ELR (cell line): ENCODE measurements at places on chromosomes 13 and 19.

GRCh38 chr19:48795685-48796070, 15.2 kb downstream of the BCAT2 start:
- peak; percentile 29 for DNase-seq

DNA sequence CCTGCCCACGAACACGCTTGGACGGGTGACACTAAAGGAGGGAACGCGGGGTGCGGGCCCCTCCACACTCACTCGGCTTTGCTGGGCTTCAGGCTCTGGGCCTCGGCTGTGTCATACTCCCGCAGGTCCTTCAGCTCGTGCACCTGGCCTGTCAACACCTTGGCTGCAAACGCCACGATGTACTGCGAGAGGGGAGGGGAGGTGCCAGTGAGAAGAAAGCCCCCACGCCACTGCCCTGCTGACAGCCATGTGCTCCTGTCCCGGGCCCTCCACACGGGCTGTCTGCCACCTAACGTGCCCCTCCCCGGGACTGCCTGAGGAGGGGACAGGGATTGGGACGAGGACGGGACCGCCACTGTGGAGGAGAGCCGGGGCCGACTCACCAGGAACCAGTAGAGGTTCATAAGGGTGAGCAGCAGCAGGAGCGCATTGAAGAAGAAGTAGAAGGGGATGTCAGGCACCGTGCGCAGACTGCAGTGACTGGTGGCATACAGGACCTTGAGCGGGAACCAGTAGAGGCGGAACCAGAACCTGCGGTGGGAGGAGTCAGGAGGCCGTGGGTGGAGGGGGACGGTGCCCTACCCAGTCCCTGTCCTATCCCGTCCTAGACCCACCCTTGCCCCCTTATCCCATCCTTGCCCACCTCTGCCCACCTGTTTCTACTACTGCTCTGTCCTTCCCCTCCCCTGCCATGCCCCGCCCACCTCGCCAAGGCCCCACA, 16.9 kb downstream of the CERS1 start:
- no peak for DNase-seq

DNA sequence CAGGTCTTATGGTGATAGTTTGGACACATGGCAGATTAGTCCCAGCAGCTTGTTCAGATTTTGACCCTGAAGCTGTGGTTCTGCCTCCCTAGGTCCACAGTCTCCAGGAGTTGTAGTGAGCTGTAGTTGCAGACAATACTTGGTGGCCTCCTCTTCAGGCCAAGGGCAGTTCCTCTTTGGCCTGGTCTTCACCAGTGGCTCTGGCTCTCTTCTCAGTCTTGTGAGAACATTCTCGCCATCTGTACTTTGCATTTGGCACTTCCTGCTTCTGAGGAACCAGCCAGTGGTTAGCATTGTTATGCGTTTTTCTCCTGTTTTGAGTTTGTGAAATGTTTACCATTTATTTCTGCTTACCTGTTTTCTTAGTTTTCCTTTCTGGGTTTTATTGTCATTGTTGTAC, 40.7 kb downstream of the PCCA start:
- no peak for DNase-seq

DNA sequence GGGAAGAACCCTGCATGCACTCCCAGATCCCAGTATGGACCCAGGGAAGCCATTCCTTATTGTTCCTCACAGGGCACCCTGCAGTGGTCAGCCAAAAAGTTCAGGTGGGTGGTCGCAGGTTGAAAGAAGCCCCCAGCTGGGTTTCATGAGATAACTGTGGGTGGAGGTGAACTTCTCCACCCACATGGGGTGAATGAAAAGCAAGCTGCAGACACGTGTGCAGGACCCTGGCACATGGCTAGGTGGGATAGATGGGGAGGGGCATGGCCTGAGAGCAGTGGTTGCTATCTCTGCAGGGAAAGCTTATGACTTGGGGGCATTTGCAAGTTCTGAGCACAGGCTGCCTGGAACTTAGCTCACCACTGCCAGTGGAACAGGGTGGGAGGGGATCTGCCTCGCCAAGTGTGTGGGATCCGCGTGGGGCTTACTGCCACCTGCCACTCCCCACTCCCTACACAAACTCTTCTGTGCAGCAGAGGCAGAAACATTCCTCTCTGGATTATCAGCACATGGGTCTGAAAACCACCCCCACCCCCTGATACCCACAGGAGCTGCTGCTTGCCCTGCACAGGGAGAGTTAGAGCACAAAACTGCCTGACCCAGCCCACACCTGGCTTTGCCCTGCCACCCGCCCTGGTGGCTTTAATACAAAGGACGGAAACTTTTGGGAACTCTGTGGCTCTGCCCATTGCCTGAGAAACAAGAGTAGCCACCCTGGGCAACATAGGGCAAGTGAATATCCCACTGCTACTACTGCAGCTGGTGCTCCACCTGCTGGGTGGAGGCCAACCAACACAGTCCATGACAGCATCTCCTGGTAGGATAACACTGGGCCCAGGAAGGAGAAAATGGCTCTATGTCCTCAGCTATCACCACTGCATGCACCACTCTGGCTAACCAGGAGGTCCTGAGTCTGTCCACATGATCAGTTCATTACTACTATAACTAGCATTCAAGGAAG, 24.4 kb downstream of the PLA2G4C start:
- DNase-seq = no peak

DNA sequence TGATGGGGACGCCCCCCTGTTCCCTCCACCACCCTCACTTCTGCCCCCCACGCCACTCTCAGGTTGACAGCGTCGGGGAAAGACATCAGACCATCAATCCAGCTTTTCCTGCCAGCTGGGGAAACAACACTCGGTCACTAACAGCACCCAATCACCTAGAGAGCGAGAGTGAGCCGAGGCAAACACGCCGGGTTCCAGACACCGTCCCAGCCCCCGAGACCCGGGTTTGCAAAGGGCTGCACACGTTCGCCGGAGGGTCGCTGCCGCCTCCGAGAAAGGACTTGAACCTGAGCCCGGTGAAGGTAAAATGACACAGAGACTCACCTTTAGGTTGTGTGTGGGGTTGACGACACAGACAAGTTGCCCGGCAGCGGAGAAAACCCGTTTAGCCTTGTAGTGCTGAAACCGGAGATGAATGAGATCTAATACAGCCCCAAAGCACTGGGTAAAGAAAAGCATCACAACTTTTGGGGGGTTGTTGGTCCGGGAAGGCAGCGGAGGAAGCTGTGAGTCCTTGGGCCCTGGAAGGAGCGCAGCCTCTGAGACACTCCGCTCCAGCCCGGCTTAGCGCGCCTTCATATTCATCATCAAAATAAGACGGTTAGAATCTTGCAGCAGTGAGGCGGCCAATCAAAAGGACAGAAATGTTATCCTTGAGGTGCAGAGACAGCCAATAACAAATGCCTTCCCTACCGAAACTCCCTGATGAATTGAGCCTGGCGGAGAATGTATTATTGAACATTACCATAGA, at the start of gene SIAH3:
Gene SIAH3, minus strand, starts transcription at position 583 of the 751 bp plus-strand sequence. Its CDS starts 124 bp downstream, at position 459.
- DNase-seq = peak; percentile 19

DNA sequence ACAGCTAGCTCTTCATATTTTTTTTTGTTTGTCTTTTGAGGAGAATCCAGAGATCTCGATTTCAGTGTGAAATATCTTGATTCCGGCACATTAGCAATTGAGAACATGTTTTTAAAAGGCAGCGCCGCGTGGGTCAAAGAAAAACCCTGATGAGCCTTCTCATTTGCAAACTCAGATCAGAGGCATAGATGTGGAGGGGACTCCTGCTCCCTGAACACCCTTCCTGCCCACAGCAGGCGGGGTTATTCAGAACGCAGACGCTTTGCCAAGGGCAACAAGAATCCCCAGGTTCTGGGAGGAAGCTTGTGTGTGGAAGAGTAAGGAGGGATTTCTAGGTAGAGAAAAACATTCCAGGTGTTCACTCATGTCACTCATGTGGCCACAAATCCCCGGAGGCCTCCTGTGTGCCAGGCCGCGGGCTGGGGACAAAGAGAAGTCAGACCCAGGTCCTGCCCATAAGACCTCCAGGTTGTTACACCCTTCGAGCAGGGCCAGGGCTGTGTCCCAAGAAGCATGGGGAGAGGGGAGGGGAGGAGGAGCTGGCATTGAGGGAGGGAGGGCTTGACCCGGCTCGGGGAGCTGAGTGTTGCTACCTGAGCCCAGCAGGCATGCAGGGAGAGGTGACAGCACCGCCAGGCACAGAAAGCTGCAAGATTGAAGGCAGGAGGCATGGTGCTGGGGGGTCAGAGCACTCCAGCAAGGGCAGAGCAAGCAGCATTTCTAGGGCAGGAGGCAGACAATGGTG, 15.9 kb upstream of the IGLON5 start:
- no peak for DNase-seq

DNA sequence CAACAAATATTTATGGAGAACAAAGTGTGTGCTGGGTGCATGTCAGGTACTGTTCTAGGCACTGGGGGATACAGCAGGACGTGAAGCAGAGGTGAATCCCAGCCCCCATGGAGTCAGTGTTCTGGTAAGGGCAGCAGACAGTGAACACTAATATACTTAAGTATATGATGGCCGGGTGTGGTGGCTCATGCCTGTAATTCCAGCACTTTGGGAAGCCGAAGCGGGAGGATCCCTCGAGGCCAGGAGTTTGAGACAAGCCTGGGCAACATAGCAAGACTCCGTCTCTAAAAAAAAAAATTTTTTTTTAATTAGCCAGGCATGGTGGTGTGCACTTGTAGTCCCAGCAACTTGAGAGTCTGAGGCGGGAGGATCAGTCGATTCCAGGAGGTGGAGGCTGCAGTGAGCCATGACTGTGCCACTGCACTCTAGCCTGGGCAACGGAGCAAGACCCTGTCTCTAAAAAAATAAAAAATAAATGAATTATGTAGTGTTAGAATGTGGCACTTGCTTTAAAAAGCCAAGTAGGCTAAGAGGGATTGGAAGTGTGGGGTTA, 22.6 kb downstream of the CHST8 start:
- no peak for DNase-seq

DNA sequence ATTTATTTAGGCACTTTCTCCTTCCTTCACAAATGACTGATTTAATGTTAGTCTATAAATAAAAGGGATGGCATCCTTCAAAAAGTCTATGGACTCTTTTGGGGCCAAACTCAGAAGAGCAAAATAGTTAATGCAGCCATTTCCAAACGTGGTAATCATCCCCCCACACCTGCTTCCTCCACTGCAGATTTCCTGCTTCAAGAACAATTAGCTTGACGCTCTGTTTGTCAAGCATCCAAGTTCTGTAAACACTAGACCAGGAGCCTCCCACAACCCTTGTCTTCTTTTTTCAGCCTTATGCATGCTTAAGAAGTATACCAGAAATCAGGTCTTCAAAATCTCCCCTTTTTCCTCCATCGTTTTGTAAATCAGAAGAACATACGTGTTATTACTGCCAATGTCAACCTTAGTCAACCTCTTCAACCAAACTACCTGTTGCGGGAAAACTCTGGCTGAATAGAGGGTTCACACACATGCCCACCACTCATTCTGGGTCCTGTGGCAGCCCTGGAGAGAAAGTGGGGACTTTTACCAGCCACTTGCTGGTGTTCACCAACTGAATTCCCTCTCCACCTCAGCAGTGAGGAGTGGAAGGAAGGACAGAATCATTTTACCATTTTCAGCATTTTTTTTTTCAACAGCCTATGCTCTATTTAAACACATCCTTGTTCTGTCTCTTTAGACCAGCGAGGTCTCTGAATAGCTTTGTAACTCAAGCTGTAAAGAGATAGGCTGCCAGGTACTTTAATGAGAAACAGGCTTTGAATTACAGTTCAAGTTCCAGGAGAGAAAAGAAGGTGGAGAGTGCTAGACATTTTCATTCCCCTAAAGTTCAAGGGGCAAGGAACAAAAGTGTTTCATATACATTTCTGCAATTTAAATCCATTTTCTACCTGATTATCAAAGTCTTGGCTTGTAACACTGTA, 39.1 kb downstream of the EFNB2 start:
- DNase-seq = no peak

DNA sequence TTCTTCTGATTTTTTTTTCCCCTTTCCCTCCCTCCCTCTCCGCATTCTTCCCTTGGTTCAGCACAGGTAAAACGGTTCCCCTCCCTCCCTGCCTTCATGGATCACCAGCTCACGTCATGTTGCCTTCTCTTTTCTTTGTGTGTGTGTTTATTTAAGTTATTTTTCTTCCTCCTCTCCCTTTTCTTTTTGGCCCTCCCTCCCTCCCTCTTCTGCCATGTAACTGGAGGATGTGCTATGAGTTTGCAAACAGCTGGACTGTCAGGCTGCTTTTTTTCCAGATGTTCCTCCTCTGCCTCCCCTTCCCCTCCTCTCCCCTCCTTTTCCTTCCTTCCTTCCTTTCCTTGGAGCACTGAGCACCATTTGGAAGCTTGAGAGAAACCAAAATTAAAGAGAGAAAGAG, 2.0 kb downstream of the LENG9 start:
- DNase-seq = no peak

- peak; percentile 31 for DNase-seq
Measured at GRCh38 chr13:100089465-100090032, 656 bp downstream of the PCCA start.

GRCh38 chr13:32212421-32212820, 102.7 kb downstream of the ZAR1L start:
- peak; percentile 57 for DNase-seq
